Colonic mucosa (tissue), 4 donors: ENCODE measurements at places on chromosomes 3 and 15. TPM values are rescaled to one million over a fixed set of nuclear protein-coding genes. Genes with fewer than 3 reads are reported as not detected.
A peak's percentile ranks its signal among the peaks of the same experiment; 100 is the strongest.

DNA sequence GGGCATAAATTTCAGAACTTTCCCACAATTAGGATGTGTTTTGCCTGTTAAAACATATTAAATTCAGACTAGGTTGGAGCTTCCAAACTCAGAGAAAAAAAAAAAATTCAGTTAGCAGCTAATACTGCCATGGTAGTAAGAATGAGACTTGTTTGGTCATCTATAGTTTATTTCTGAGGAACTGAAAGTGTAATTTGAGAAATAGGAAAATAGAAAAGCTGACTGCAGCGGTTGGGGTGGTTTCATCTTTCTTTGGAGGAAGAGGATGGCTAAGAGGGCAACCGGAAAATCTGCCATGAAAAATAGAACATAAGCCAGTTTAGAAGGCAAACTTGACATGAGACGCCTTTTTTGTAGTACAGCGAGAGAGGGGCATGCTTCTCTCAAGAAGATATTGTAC is 371.2 kb upstream of the ROBO2 start:
- DNase-seq = no peak

The SLC35G2 gene
- 0.74 TPM for total RNA-seq

- peak; percentile 34 for DNase-seq
Observed at GRCh38 chr3:148601766-148602685, 95.7 kb upstream of the AGTR1 start.

The RSRC1 gene
- 32.0 TPM for total RNA-seq

The PLA1A gene
- 1.3 TPM for total RNA-seq

DNA sequence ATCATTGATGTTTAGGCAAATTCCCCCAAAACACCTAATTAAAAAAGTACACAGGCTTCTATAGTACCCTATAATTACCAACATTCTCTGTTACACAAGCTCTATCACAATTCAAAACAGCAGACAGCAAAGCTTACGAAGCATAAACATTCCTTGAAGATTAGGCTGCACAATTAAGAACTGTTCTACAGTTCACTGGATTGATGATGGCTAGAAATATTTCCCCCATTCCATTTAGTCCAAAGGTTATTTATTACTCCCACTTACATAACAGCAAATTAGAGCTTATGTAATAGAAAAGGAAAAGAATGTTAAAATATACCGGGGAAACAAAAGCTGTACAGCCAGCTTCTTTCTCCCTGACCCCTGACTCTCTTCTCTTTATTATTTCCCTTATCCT is 49.3 kb downstream of the UACA start:
- no peak for DNase-seq

- peak; percentile 30 for DNase-seq
Observed at GRCh38 chr3:141845407-141846049, 30.9 kb upstream of the ATP1B3 start.

The CXCR6 gene
- 1.0 TPM for total RNA-seq

GRCh38 chr3:24704496-24704895 is 209.8 kb upstream of the THRB start:
- no peak for DNase-seq

The TIMP4 gene
- 3.1 TPM for total RNA-seq

GRCh38 chr15:89436560-89437311 is 59.6 kb downstream of the RHCG start:
- DNase-seq = no peak

GRCh38 chr3:14244521-14245247 is 66.1 kb downstream of the LSM3 start:
- peak; percentile 13 for DNase-seq

DNA sequence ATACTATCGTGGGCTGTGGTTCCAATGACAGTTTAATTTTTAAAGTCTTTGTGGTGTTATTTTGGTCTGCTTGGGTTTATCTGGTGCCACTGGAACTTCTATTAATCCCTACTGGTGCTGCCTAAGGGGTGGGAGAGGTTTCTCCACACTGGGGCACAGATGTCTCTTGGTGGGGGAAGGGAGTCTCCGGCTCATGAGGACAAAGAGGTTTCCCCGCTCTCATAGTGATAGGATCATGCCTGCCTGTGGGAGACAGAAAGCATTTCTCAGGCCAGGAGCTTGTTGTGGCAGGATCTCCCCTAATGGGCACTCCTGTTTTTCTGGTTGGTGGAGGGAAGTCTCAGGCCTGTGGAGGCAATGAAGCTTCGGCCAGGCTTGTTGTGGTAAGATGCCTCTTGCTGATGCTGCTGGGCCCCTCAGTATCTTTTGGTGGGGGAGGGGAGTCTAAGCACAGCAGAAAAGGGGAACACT is 84.3 kb upstream of the THRB start:
- DNase-seq = no peak

DNA sequence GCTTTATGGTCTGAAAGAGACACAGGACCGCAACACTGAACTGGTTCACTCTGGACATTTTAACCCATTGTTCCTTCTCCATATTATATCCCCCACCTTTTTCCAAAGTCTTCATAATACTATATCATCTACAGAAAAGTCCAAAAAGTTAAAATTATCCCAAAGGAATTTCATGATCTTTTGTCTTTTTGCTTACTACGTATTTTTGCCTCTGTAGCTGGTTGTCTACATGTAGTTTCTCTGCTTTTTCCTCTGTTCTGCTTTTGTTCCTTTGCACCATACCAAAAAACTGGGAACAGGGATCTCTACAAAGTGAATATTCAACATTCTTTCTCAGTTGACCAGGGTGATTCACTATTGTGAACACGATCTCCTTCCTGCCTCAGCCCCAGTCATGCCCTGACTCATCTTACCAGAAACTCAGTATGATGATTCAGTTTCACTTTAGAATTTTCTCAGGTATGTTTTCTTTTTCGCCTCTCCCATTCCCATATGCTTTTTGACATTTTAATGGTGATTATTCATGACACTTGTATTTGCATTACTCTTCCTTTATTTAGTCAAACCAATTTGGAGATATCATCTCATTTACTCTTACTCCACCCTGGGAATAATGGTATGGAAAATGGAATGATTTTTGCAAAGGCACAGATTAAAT is 14.5 kb downstream of the EMC4 start:
- no peak for DNase-seq

GRCh38 chr15:24898715-24899272 is 56.0 kb upstream of the SNRPN start:
- DNase-seq = no peak

The GOLGA8J gene
- total RNA-seq = 0.35 TPM

- DNase-seq = no peak
Observed at GRCh38 chr15:66940368-66940767, 125.0 kb upstream of the SMAD3 start.

DNA sequence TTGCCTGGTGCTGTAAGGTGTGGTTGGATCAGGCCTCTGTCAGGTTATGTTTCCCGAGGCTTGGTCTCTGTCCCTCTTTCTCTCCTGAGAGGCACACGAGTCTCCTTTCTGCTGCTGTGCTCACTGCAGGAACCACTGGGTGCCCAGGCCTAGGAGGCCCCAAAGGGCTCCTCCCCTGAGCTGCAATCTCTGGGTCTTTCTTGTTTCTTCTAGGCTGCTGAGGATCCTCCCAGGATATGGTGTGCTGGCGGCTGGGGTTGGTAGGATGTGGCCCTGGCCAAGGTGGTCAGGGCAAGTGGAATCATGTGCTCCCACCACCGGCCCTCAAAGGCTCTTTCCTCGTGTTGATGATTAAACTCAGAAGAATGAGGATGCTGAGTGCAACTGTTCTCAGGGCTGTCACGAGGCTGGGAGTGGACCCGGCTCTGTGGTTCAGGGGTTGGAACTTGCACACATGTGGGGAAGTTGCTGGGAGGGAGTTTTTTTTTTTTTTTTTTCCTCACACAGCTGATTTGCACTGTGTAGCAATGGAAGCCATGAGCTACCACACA is 43.6 kb upstream of the CTSH start:
- peak; percentile 60 for DNase-seq

- no peak for DNase-seq
Observed at GRCh38 chr3:110849064-110849463, 222.6 kb upstream of the NECTIN3 start.

The RPL39L gene
- 11.6 TPM for total RNA-seq

DNA sequence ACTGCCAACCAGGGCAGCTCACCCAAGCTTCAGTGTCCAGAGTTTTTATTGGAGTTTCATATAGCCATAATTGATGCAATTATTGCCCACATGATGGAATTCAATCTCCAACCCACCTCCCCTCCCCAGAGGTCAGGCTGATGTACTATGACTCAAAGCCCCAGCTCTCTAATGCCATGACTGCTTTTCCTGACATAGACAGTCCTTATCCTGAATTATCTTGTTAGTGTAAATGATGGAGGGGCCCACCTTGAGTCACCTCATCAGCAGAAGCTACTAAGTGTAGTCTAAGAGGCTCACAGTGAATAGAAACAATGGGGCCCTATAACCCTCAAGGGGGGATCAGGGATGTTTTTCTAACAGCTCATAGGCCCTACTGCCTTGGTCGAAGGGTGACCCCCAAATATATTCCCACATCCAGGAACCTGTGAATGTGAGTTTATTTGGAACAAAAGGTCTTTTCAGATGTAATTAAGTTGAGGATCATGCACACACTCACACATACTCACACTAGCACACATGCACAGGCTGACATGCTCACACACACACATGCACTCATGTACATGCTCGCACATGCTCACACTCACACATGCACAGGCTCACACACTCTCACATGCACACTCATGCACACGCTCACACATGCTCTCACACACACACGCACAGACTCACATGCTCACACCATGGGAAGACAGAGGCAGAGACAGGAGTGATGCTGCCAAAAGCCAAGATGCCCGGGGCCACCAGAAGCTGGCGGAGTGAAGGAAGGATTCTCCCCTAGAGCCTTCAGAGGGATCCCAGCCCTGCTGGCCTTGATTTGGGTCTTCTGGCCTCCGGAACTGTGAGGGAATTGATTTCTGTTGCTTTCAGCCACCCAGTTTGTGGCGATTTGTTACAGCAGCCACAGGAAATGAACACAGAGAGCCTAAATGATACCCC is 131.2 kb upstream of the SMAD3 start:
- no peak for DNase-seq

GRCh38 chr3:9135930-9136525 is 113.4 kb downstream of the SRGAP3 start:
- no peak for DNase-seq

- no peak for DNase-seq
Observed at GRCh38 chr15:76309601-76310330, 1.5 kb downstream of the ETFA start.

The DGKG gene
- total RNA-seq = 0.17 TPM

The ACP3 gene
- total RNA-seq = 8.1 TPM

GRCh38 chr3:67288466-67289106 is 290.5 kb downstream of the KBTBD8 start:
- DNase-seq = no peak

DNA sequence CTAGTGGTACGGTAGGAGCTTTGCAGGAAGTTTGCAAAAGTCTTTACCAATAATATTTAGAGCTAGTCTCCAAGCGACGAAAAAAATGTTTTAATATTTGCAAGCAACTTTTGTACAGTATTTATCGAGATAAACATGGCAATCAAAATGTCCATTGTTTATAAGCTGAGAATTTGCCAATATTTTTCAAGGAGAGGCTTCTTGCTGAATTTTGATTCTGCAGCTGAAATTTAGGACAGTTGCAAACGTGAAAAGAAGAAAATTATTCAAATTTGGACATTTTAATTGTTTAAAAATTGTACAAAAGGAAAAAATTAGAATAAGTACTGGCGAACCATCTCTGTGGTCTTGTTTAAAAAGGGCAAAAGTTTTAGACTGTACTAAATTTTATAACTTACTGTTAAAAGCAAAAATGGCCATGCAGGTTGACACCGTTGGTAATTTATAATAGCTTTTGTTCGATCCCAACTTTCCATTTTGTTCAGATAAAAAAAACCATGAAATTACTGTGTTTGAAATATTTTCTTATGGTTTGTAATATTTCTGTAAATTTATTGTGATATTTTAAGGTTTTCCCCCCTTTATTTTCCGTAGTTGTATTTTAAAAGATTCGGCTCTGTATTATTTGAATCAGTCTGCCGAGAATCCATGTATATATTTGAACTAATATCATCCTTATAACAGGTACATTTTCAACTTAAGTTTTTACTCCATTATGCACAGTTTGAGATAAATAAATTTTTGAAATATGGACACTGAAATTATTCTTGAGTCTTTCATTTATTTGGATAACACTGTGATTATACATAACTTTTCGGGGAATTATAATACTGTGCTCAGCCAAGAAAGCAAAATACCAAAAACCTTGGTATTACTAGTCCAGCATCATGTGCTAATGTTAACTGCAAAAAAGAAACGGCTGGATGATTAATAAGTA is 2.2 kb downstream of the SOX2 start:
- DNase-seq = no peak

The THRB gene
- 23.3 TPM for total RNA-seq

The SLC30A4 gene
- 10.7 TPM for total RNA-seq

The LRRC34 gene
- total RNA-seq = 0.77 TPM

The PRSS50 gene
- total RNA-seq = not detected

GRCh38 chr15:69793781-69794451 is 303.8 kb downstream of the TLE3 start:
- DNase-seq = no peak

The ZMYND10 gene
- 1.5 TPM for total RNA-seq

DNA sequence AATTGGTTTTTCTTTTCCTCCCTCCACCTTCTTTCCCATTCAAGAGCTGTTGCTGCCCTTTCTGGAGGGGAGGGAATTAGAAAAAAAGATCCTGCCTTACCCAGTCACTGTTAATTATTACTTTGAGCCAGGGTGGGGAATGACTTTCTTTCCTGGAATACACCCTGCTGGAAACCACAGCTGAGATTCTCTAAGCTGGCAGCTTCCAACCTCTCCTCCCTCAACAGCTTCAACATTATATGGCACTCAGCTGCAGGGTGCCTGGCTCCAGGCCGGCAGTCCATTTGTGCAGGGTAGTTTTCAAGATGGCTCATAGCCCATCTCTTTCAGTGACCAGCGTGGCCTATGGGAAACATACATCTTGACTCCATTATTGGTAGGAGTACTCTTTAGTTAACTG is 105.8 kb downstream of the UBE3A start:
- DNase-seq = no peak

DNA sequence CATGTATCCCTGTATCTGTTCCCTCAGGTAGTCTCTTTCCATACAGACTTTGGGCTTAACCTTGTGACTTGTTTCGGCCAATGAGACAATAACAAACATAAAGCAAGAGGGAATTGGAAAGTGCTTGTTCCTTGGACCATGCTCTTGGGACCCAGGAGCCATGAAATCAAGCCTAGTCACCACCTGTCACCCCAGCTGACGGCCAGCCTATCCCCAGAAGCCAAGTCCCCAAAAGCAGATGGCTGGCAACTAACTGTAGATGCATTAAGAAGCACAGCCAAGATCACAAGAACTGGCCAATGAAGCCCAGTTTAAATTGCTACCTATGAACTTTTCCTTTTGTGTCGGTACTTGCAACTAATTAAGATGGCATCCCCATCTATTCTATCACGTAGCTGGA is 822.0 kb downstream of the CADM2 start:
- no peak for DNase-seq

The GOLGA6D gene
- total RNA-seq = not detected

The GHRL gene
- total RNA-seq = 0.67 TPM

GRCh38 chr15:93861956-93862741 is 369.2 kb upstream of the MCTP2 start:
- DNase-seq = no peak

- DNase-seq = peak; percentile 49
Observed at GRCh38 chr15:77118882-77119321, 48.0 kb upstream of the TSPAN3 start.

The HYAL1 gene
- total RNA-seq = 9.0 TPM

- no peak for DNase-seq
Observed at GRCh38 chr3:9553021-9553947, at the start of gene LHFPL4. Gene LHFPL4, minus strand, starts transcription at chr3:9553822. Its CDS starts 1,143 bp downstream, at chr3:9552679.

GRCh38 chr15:74523982-74524381 is 17.0 kb upstream of the ARID3B start:
- no peak for DNase-seq

- DNase-seq = no peak
Observed at GRCh38 chr15:89641053-89641452, 14.2 kb downstream of the KIF7 start.

The PARP15 gene
- 1.1 TPM for total RNA-seq
